ENCODE measurements at places on chromosomes 1 and 21. TPM values are rescaled to one million over a fixed set of nuclear protein-coding genes. Genes with fewer than 3 reads are reported as not detected.

Gene NCMAP
- 0.20 TPM for total RNA-seq

Gene CRP
- total RNA-seq = not detected

Gene MDM4
- total RNA-seq = 94.8 TPM

Gene LCE1D
- total RNA-seq = not detected

Gene TTC34
- 0.81 TPM for total RNA-seq

Gene C1orf87
- total RNA-seq = not detected

Gene EPHB2
- total RNA-seq = 0.13 TPM

Gene ZYG11A
- total RNA-seq = 0.16 TPM

DNA sequence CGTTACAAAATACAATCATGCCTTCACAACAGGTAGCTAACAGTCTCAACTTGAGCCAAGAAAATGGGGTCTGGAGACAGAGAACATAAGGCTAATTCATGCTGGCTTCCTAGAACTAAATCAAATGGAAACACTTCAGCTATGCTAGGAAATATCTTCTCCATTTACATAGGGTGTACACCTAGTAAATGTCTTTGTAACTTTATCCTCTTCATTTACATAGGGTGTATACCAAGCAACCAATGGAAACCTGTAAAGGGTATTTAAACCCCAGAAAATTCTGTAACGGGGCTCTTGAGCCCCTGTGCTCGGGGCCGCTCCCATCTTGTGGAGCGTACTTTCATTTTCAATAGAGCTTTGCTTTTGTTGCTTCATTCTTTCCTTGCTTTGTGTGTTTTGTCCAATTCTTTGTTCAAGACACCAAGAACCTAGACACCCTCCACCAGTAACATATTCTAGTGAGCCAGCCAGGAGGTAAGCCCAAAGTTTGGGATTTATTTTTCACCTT, 19.5 kb upstream of the CYP4X1 start:
- no peak for DNase-seq

- no peak for DNase-seq
Measured at GRCh38 chr1:76291191-76291590, 216.6 kb downstream of the ST6GALNAC3 start.

DNA sequence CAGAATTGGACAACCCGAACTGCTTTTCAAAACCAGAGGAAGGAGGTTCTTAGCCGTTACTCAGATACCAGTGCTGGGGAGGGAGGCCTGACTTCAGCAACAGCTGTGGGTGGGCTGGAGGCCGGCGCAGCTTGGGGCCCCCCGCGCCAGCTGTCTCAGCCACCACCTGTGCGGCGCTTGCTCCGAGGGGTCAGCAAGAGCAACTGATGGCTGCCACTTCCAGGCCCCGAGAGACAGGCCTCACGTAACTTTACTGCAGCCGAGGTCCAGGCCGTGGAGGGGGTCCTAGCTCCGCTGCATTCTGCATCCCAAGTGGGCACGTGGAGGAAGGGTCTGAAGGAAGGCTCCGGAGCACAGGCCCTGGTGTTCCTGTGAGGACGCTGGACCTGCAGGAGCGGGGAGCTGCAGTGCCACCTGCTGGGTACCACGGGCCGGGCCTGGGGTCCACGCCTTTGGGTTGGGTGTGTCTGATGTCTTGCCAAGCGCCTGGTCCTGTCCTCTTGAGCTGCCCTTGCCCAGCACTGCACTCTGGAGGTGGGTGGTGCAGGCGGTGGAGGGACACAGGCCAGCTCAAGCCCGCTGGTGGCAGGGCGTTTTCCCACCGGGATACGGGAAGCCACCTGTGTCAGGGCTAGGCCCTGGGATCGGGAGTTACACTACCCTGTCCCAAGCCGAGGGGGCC, 9.8 kb downstream of the THAP3 start:
- peak; percentile 66 for DNase-seq

- no peak for DNase-seq
Measured at GRCh38 chr1:32897082-32898049, 3.8 kb downstream of the TMEM54 start.

GRCh38 chr1:245216366-245217115, 61.8 kb downstream of the KIF26B start:
- DNase-seq = no peak

DNA sequence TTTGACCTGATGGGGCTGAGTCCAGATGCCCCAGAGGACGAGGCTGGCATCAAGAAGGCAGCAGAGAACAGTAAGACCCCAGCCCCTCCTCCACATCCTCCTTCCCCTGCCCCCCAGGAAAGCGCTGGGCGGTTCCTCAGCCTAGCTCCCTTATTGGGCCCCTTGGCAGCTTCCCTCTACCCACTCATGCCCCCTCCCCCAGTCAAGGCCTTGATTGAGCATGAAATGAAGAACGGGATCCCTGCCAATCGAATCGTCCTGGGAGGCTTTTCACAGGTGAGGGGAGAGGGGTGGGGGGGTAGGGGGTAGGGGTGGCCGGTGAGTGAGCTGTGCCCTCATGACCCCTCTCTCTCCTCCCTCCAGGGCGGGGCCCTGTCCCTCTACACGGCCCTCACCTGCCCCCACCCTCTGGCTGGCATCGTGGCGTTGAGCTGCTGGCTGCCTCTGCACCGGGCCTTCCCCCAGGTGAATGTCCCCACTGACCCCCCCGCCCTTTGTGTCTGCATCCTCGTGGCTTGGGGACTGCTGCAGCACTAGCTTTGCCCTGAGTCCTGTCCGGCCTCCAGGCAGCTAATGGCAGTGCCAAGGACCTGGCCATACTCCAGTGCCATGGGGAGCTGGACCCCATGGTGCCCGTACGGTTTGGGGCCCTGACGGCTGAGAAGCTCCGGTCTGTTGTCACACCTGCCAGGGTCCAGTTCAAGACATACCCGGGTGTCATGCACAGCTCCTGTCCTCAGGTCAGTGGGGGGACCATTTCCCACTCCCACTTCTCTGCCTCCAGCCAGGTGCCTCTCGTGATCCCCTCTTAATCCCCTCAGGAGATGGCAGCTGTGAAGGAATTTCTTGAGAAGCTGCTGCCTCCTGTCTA, 3.2 kb downstream of the LYPLA2 start:
- no peak for DNase-seq

GRCh38 chr1:176211396-176212165, 4.5 kb upstream of the COP1 start:
- no peak for DNase-seq

DNA sequence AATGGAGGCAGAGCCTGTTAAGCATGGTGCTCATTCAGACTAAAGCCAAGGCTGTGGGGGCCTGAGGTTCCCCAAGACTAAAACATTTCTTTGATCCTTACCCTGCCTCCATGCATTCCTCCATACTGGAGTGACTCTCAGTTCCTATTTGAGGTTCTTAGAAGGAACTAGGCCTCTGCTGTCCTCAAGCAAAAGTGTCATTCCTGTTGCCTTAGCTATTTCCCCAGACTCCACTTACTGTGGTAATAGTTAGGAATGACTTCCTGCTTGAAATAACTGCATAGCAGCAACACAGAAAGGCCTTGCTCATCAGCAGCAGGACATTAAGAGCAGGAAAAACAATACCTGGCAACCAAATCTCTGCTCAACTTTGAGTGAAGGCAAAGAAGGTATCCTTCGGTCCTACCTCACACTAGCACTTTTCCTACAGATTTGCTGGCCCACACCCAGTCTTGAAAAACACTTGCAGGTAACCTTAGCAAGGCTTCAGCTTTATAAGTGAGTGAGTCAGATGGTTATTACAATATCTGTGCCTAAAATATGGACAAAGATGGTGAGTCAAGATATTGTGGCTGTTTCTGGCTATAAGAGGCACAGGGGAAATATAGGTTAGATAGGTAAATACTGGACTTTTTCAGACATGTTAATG, 14.8 kb downstream of the LRRC41 start:
- DNase-seq = no peak

DNA sequence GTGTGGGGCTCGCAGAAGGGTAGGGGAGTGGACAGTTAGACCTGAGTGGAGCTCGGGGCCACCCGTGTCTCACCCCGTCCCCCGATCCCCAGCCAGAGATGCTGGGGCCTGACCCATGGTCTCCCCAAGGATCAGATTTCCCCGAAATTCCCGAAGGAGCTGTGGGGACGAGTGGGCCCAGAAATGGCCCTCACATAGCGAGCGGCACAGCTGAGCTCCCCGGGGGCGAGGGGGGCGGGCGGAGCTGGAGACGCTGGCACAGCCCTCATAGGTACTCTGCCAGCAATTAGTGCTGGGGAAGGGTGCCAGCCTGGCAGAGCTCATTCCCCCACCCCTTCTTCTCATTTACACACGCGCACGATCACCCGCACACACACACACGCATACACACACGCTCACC, 9.2 kb downstream of the CASZ1 start:
- no peak for DNase-seq

GRCh38 chr1:19582318-19582717, 61.8 kb upstream of the NBL1 start:
- DNase-seq = peak; percentile 87

DNA sequence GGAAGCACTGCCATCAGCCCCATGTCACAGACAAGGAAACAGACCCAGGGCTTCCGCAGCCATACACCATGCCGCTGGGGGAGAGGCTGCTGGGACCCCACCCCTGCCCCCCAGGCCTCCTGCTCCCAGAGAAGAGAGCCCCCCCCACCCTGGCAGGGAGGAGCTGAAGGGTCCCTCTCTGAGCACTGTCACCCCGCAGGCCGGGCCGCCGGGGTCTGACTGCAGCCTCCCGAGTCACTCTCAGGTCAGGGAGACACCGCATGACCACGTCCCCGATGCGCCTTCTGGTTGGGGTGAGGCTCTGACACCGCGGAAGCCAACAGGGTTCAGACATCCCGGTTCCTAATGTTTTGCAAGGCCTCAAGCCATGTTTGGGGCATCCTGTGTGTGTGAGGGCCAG, 102.3 kb downstream of the SIK1 start:
- DNase-seq = no peak

All from activated CD8-positive, alpha-beta T cell treated with anti-CD3 and anti-CD28 coated beads for 36 hours (primary cell).